ENCODE measurements at places on chromosomes 5 and 9.

DNA sequence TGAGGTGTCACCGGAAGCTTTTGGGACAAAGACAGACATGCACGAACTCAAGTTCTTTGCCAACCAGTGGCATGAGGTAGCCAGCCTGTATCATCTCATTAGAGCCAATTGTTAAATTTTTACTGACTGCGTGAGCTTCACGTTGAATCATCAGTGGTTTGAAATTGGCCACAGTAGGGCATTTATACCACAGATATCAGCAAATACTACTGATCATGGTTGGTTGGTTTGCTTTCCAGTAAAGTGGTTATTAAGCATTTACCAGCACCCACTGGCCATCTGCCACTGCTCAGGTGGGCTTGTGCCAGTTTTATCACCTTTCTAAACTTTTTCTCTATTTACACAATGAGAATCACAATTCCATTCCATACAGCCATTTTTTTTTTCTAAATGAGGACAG is 28.4 kb upstream of the SHC3 start:
- no peak for DNase-seq

- no peak for DNase-seq
Observed at GRCh38 chr5:98663521-98663920, 109.9 kb upstream of the RGMB start.

- DNase-seq: no peak
Observed at GRCh38 chr9:126056312-126057021, 270.2 kb upstream of the MVB12B start.

GRCh38 chr9:12425878-12426864 is 267.0 kb upstream of the TYRP1 start:
- no peak for DNase-seq

Data from substantia nigra (tissue), 51 donors.